Esophagus muscularis mucosa (tissue), 4 donors: ENCODE measurements at places on chromosomes 4 and X.

DNA sequence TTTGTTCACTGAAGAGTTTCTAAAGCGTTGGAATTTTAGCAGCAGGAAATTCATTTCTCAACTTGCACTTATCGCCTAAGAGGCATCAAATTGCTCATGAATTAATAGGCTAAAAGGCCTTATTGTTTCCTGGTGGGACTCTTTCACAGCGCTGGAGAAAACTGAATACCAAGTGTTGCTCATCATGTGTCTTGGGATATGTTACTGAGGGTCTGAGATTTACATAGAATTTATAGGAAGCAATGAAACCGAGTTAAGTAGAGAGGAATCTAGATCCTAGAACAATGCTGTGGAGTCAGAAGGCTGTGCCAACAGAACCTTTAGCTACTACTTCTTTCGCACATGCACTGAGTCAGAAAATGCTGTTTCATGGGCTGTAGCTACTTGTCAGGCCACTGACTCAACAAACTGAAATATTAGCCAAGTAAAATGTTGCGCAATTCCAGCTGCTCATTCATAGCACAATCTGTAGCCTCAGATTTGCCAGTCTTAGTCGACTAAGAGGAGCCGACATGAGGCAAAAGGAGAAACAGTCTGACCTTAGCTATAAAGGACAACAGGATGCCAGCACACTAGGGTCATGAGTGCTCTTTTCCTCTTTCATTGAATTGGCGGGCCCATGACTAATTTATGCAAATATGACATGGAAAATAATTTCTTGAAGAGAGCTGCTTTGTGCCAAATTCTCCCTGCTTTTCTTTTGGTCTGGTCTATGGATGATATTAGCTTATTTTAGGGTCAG is 35.9 kb upstream of the CXCL8 start:
- no peak for DNase-seq

DNA sequence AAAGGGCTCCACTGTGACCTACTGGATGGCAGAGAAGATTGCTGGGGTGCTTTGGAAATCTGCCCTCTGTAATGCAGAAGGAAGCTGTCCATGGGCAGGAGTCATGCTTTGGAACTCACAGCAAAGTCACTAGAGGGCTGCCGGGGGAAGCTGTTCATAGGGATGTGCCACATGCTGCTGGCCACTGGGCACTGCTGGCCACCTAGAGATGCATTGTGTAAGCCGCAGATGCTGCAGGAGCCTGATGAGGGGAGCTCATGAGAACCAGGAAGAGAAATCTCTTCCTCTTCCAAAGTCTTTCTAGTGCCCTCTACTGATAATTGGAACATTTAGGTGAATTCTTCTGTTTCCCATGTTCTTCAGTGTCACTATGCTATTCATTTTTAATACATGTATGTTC is 31.2 kb upstream of the UXT start:
- DNase-seq = no peak

- DNase-seq = no peak
Observed at GRCh38 chr4:123110147-123110546, 187.8 kb upstream of the NUDT6 start.

- DNase-seq = no peak
Observed at GRCh38 chr4:104616401-104616820, 121.7 kb upstream of the CXXC4 start.

GRCh38 chr4:2537011-2537830 is 774 bp downstream of the FAM193A start:
- no peak for DNase-seq

DNA sequence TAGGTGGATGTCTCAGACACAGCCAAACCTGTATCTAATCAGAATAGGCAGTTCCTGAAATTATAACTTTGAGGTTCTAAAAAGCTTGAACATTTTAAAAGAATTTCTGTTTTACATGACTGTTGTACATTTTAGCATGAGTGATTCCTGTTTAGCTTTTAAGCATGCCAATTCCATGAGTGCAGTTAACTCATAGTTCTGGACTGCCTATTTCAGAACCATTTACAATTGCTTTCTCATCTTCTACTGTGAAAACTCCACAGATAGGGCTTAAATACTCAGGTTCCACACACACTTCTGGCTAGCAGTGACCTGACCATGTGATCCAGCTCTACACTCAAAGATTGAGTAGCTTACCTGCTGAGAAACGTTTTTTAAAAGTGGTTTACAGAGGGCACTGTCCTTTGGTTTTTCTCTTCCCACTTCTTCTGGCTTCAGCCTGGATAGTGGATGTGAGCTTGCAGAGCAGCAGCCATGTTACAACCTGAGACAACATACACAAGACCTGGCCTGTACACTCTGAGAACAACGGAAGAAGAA is 280.8 kb downstream of the ANKRD50 start:
- DNase-seq = no peak

- no peak for DNase-seq
Observed at GRCh38 chr4:15003891-15004738, 1.8 kb downstream of the CPEB2 start.

DNA sequence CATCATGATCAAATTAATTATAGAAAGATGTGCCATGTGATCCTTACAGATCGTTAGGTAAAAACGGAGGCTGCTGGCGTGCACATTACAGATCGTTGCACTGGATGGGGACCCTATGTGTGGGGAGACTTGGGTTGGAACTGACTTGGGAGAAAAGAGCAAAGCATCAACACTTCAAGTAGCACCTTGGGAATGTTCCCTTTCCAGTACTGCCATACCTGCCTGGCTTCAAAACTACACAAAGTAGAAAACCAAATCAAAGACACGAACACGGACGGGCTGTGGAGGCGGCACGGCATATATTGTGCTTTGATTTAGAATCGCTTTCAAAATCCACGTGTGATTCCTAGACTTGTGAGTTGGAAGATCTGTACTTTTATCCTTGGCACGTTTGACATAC is 898 bp downstream of the CMC4 start:
- no peak for DNase-seq

GRCh38 chrX:51894697-51895336 is 1.4 kb downstream of the MAGED1 start:
- DNase-seq = no peak

DNA sequence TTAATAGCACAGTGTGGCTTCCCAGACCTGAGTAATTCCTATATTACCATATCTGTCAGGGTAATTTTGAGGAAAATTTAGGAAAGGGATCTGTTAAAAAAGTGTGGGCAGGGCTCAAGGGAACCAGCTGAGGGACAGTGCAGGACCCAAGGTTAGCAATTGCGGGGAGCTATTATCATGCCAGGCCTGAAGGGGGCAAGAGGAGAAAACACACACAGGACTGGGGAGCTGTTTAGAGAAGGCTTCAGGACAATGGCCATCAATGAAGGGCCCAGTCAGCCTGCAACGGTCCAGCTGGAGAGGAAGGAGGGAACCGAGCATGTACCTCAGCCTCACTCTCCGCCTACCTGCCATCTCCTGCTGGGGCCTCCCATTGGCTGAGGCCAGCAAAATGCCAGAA is 19.0 kb upstream of the NHS start:
- no peak for DNase-seq

DNA sequence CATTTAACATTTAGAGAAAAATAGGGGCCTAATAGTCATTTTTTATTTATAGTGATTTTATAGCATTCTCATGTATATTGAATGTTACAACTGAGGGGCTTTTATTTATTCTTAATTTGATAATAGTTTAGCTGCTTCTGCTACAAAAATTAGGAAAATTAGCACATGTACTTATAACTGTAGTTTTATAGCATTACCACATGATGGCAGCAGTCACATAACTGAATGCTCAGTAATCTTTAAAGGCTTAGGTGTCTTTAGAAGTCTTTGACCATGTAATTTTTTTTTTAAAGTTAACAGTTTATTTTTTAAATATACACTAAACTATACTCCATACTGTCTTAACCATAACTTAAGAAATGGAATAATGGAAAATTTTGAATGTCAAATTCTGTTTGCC is 136.6 kb downstream of the STAG2 start:
- no peak for DNase-seq

DNA sequence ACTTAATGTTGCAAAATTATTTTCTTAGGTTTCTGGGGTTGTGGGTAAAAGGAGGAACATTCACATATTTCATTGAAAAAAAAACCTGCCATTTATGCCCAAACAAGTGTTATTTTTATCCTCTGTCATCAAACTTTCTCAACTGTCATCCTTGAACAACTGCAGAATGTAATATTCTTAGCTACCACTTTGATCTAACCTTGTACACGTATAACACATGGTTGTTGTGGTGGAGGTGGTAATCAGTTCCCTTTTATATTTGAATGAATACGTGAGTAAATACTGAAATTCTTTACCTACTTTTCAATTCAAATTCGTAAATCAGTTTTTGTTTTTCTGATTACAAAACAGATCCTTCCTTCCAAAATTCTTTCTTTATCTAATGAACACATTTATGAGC is 3.8 kb upstream of the AMMECR1 start:
- DNase-seq = no peak

DNA sequence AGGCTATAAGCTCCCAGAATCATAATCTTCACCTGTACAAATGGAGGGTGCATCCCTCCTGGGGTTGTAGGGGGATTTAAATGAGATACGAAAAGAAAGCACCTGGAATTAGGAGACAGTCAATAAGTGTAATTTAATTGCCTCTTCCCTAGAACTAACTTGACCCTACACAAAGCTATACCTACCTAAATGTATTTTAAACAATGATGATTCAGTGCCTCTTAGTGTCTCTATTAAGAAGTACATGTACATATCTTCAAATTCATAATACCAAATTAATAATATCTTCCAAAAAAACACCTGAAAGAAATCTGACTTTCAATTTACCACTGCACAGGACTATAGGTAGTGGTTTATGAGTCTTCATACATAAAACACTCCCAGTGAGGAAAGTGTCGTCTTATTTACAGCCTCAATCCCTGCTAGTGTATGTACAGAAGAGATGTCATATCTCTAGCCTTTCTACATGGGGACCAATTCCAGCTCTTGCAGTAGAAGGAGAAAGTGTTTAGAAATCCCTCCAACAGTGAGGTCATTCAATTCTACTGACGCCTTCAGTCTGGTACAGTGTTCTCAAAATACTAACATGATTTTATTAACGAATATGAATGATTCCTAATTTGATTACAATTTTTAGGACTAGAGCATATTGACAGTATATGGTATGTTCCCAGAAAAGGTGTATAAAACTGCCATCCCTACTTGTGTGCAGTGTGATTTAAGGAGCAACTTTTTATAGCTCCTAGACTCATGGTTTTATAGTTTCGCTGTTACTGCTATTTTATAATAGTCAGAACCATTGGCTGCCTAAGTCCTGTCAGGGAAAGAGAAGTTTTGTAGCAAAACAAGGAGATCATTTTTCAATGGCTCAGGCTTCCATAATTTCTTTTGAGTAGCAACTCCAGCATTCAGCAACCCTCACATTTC is 282.7 kb downstream of the UNC5C start:
- no peak for DNase-seq

DNA sequence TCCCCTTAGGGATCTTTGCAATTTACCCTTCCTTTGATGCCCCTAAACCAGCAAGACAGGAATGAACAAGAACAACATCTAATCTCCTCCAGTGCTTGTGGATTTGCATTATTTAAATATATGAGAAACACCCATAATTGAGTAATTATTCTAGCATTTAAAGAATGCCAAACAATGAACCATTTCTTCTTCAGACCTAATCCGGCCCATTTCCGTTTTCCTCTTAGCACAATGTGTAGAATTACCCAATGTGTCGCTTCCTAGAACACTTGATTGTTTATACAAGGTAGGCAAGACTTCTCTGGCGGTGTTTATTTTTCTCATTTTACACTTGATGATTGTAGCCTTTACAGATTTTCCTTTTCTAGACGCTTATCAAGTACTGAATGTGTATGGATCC is 43.5 kb downstream of the CLDN34 start:
- no peak for DNase-seq

GRCh38 chrX:50799531-50799961 is 14.4 kb downstream of the SHROOM4 start:
- DNase-seq = no peak

DNA sequence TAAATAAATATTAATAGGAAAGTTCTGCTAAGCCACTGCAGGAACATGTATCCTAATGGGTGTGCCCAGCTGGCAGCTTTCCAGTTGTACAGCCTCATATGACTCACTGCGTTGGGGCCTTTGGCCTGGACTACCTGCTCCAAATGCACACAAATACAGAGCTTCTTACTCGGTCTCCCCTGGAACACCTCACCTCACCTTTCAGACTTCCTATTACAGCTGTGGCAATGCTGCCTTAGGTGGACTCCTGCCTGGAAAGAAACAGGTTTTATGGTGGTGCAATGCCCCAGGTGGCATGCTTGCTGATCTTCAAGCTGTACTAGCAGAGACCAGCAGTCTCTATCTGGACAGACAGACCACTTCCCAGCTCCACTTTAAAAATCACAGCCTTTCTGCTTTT is 85.7 kb upstream of the EXOC1L start:
- no peak for DNase-seq

DNA sequence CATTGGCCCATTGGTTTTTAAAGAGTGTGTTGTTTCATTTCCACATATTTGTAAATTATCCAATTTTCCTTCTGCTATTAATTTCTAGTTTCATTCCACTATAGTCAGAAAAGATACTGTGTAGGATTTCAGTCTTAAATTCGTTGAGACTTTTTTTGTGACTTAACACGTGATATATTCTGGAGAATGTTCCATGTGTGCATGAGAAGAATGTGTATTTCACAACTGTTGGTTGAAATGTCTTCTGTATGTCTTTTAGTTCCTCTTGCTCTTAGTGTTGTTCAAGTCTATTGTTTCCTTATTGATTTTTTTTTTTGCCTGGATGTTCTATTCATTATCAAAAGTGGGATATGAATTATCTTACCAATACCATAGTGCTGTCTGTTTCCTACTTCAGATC is 606.9 kb downstream of the RPA4 start:
- no peak for DNase-seq

GRCh38 chr4:10611673-10612072 is 72.9 kb downstream of the CLNK start:
- DNase-seq = no peak

DNA sequence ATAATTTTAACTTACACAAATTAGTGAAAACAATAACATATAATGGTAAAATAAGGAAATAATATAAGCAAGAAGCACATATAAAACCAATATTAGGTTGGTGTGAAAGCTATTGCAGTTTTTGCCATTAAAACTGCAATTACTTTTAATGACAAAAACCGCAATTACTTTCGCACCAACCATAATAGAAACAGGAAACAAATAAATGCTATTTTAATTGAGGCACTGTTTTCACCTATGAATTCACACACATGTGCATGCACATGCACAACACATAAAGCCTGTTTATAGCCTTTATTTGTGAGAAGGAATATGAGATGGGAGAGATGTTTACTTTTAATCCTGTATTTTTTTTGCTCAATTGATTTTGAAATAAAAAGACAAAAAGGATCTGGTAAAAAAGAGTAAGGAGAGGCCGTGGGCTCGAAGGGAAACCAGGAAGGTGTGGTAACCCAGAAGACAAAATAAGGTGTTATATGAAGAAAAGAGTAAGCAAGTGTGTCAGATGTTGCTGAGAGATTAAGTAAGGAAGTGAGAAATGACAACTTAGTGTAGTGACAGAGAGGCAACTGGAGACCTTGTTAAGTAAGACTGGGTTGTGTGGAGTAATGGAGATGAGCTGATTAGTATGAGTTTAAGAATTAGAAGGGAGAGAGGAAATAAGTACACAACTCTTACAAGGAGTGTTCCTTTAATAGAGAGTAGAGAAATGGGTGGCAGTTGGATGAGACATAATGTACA is 69.0 kb downstream of the KLHL13 start:
- DNase-seq = no peak
